Eye (tissue), 1 donor: ENCODE measurements at places on chromosomes 11 and 22.

- no peak for DNase-seq
Measured at GRCh38 chr11:96783311-96783710, 393.5 kb downstream of the JRKL start.

DNA sequence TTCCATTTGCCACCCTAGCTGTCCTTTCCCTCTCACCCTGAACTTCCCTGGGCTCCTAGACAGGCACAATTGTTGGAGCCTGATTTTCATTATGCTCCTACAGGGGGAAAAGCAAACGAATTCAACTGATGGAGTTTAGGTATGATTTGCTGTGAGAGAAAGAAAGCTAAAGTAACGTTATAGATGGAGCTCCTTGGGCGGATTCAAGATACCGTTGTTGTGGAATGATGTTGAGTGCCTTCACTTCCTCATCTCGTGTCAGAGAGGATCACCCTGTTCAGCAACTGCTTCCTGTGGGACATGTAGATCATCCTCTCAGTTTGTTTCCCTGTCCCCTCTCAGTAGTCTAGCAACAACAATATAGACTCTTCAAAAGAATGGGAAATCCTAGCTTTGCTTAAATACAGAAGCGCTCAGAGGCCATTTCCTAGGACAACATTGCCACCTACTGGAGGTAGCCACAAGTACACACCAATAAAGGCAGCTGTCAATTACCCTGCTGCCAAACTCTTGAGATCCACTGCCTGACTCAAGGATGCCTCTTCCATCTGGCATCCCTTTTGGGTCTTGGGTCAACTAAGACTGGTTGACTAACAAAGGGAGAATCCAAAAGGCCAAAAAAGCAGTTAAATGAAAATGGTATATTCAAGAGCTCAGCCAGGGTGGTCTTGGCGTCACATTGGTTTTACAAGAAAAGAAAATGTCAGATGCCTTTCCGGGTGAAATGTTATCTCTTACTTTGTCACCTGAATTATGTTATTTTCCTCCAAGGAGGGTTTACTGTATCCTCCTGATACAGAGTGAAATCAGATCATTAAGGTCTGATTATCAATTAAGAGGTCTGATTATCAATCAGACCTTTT lies 13.5 kb upstream of the DTX4 start:
- DNase-seq = peak; percentile 92

- no peak for DNase-seq
Measured at GRCh38 chr22:49290711-49291110, 537.0 kb downstream of the BRD1 start.

DNA sequence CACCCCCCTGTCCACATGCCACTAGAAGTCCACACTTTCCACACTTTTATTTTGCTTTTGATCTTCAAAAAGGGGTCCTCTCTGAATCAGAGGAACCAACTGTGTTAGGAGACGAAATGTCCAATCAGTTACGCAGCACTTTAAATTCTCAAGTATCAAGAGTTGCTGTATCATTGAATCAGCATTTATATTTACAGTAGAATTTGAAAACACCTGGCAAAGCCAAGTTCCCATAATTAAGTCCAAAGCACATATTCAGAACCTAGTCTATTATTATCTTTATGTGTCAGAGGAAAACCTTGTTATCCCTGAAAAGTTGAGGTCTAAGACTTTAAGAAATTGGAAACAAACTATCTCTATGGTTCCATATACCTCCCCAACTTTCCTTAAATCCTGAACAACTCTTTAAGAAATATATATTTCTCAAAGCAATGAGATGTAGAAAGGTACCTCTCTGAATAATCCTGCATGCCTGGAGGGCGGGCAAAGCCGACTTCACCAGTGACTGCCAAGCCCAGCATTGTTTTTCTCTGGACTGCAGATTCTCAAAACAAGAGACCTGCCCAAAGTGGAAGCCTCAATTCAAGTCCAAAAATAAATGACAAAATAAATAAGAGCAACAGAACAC lies 75.9 kb upstream of the ARFGAP3 start:
- no peak for DNase-seq

DNA sequence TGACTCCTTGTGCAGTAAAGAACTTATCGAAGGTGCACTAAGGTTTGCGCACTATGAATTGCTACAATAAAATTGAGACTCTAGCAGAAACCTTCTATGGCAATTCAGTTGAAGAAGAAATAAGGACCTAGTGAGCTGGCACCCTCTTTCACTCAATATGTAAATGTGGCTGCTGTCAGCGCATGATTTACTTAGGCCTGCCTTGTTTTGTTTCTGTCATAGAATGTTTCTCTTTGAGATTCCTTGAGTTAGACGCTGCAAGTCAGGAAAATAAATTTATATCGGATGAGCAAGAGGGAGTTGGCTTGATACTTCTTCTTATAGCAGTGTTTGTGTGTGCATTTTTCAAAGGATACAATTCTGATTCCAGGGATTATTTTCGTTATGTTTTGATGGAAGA lies 322.1 kb downstream of the BLID start:
- peak; percentile 41 for DNase-seq

DNA sequence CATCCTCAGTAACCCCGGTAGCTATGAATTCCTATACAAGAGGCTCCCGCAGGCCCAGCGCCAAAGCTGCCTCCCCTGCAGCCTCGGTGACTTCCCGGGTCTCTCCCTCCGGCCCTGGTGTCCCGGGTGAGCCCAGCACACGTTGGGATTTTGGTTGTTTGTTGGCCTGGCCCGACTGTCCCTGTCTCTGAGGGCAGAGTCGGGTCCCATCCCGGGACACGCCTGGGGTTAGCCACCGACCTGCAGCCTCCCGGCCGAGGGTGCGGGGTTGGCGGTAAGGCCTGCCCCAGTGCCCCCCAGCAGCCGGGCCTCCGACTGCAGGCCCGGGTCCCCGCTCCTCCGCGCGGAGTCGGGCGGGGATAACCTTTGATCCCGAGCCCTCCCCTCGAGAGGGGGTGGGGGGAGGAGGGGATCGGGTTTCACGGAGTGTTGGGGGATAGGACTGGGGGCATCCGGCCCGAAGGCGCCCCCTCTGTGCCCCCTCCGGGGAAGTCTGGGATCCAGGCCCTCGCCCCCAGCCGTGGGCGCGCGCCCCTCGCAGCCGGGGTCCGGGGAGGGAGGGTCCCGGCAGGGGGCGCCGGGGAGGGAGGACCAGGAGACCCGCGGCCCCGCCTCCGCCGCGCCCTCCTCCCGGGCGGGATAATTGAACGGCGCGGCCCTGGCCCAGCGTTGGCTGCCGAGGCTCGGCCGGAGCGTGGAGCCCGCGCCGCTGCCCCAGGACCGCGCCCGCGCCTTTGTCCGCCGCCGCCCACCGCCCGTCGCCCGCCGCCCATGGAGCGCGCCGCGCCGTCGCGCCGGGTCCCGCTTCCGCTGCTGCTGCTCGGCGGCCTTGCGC lies at the start of gene FBLN1:
Gene FBLN1, plus strand, starts transcription at position 669 of the 835 bp plus-strand sequence. Its CDS starts 103 bp downstream, at position 772.
- DNase-seq = peak; percentile 87

GRCh38 chr11:19843079-19843478 lies 130.4 kb downstream of the NAV2 start:
- no peak for DNase-seq
